ENCODE measurements at places on chromosomes 11 and 22. TPM values are rescaled to one million over a fixed set of nuclear protein-coding genes. Genes with fewer than 3 reads are reported as not detected.

DNA sequence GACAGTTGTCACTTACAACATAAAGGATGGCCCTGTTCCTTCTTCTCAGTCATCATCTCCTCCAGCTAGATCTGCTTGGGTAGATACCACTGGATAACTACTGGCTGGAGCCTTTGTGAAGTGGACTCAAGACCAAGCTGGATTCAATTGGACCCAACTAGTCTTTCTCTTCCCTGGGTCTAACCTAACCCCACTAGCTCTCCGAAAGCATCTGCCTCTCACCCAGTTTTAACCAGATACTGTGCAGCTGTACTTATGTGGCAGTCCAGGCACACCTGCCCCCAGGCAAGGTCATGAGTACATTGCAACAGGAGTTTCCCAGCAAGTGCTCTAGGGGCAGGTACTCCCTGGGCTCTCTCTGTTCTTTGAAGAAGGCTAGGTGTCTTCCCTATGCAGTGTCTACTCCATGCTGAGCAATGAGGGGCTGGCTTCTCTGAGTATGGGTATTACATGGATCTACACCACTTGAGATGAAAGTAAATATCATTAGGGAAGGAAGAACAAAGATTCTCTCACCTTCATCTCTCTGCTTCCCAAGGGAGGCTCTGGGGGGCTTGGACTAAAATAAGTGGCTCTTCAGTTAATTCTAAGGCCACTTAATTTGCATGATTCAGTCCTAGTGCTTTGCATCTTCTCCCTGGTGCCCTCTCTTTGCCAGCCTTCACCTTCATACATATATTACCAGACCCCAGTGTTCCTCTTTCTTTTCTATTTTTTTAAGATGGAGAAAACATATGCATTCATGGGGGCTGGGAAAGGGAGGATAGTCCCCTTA, 236.1 kb downstream of the NXPE2 start:
- no peak overlapping the region for H3K27ac ChIP-seq
- H3K36me3 ChIP-seq: no peaks in the 10 kb centered on the region
- no peak overlapping the region for H3K4me3 ChIP-seq
- no peaks in the 10 kb centered on the region for H3K4me1 ChIP-seq
- H3K27me3 ChIP-seq: no peaks in the 10 kb centered on the region

Gene CCDC90B
- 67.5 TPM for total RNA-seq

Gene SLC35F2
- total RNA-seq: 52.5 TPM

GRCh38 chr11:64675450-64676260, 47.3 kb downstream of the NRXN2 start:
- no peaks in the 10 kb centered on the region for H3K36me3 ChIP-seq
- peaks cover 13% of the 10 kb centered on the region for H3K4me1 ChIP-seq
- peak; percentile 72 for DNase-seq
- no peak overlapping the region for H3K27ac ChIP-seq

DNA sequence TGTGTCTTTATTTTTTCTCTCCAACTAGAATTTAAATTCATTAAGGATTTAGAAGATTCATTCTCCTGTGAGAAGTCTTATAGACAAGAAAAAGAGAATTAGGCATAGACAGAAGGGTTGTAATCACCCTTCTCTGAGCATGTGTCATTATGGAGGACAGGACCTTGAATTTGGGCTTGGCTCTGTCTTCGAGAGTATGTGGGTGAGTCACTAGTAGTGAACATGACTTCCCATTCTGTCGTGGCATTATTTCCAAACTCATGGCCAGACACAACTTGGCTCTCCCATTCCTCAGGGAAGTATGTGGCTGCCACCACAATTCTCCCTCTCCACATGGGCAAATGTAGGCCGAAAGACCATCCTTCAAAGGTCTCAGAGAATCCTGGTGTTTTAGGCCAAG, 14.3 kb upstream of the ANKK1 start:
- H3K27ac ChIP-seq: no peak overlapping the region
- no peak overlapping the region for H3K4me3 ChIP-seq
- peaks cover 12% of the 10 kb centered on the region for H3K4me1 ChIP-seq
- no peaks in the 10 kb centered on the region for H3K27me3 ChIP-seq
- no peaks in the 10 kb centered on the region for H3K36me3 ChIP-seq
- DNase-seq: peak; percentile 73

- no peaks in the 10 kb centered on the region for H3K27me3 ChIP-seq
- no peaks in the 10 kb centered on the region for H3K36me3 ChIP-seq
- H3K4me3 ChIP-seq: no peak overlapping the region
These were observed 42.1 kb downstream of the RTL6 start for GRCh38 chr22:44455963-44456358.

GRCh38 chr11:64358907-64359711, at the start of gene RPS6KA4:
TSS of gene RPS6KA4 (plus strand) at chr11:64359162. CDS start at chr11:64359236, 74 bp downstream.
- no peaks in the 10 kb centered on the region for H3K27me3 ChIP-seq
- DNase-seq: peak; percentile 36
- peaks cover 18% of the 10 kb centered on the region for H3K36me3 ChIP-seq
- peak within 1 kb of the TSS; percentile 76 for H3K27ac ChIP-seq

GRCh38 chr11:84091212-84091986, 805.2 kb upstream of the CCDC90B start:
- no peak overlapping the region for H3K4me3 ChIP-seq
- H3K27ac ChIP-seq: no peak overlapping the region
- no peaks in the 10 kb centered on the region for H3K36me3 ChIP-seq
- no peaks in the 10 kb centered on the region for H3K27me3 ChIP-seq
- H3K4me1 ChIP-seq: no peaks in the 10 kb centered on the region

DNA sequence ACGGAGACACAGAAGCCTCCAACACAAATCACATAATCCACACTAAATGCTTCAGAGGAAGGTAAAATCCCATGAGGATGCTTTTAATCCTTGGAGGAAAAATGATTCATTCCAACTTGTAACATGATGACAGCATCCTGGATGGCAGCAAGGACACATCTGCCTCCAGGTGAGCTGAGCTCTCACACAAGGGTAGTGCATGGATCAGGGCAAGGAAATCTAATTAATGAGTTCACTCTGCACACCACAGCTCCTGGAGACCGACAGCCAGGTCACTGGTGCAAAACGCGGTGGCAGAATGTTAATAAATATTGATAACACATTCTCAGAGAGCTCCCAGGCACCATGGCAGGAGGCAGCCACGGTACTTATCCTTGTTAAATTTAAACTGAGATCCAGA, 40.3 kb upstream of the CYP2D6 start:
- H3K36me3 ChIP-seq: no peaks in the 10 kb centered on the region
- DNase-seq: no peak

- no peaks in the 10 kb centered on the region for H3K27me3 ChIP-seq
- H3K4me1 ChIP-seq: peaks cover 53% of the 10 kb centered on the region
- H3K27ac ChIP-seq: peak overlapping the region; percentile 84
- no peak overlapping the region for H3K4me3 ChIP-seq
- H3K36me3 ChIP-seq: peaks cover 38% of the 10 kb centered on the region
These were observed 1.4 kb downstream of the TAF10 start for GRCh38 chr11:6610591-6610990.

DNA sequence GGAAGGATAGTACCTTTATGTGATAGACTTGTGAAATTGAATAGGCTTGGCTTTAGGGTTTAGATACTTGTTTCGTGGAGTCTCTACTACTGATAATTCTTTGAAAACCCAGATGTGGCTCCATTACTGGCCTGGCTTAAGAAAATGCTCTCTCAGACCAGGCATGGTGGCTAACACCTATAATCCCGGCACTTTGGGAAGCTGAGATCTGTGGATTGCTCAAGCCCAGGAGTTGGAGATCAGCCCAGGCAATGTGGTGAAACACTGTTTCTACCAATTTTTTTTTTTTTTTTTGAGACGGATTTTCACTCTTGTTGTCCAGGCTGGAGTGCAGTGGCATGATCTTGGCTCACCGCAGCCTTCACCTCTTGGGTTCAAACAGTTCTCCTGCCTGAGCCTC, 40.9 kb downstream of the ATG13 start:
- peaks cover 2% of the 10 kb centered on the region for H3K4me1 ChIP-seq
- peaks cover 48% of the 10 kb centered on the region for H3K36me3 ChIP-seq
- no peak overlapping the region for H3K27ac ChIP-seq
- peak; percentile 62 for DNase-seq
- no peak overlapping the region for H3K4me3 ChIP-seq

DNA sequence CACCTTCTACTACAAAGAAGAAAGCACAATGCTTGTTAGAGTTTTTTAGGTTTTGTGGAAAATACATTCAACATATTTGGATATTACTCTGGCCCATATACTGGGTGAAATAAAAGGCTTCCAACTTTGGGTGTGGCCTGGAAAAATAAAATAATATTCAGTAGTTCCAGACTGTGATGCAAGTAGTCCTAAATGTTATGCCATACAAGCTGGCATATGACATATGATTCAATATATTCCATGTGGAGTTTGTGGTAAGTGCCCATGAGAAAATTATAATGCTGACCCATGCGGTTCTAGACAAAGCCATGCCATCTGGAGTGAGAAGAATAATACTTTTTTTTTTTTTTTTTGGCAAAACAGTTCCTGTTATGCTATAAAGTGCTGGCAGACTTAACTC, 683.3 kb downstream of the LUZP2 start:
- no peak for DNase-seq
- H3K4me3 ChIP-seq: no peak overlapping the region
- no peaks in the 10 kb centered on the region for H3K36me3 ChIP-seq
- no peaks in the 10 kb centered on the region for H3K4me1 ChIP-seq

Data from astrocyte (in vitro differentiated cells and primary cell).